ENCODE measurements at places on chromosomes 3 and 15.

GRCh38 chr3:136891934-136892855 is 30.2 kb downstream of the NCK1 start:
- DNase-seq: no peak

DNA sequence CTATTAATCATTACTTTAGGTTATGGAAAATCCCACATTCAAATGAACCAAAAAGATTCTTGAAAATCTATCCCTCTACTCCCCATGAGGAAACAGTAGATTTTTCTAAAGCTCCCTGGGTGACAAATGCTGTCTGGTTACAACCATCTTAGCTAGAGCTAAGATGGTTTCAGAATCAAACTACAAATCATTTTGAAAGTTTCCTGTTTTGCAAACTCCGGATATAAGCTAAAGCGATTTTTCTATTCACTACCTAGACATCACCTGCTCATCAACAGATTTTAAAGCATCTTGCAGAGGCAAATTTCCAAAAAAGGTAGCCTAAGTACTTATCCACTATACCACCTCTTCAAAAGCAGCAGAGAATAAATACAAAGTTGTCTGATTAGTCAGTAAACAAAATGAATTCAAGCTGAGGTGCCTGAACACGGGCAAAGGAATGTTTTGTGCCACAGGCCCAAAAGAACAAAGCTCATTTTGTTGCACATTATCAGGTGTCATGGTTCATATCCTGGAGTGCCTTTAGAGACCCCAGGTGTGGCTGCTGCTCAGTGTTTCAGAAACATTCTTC is 204.9 kb downstream of the TNIK start:
- no peak for DNase-seq

DNA sequence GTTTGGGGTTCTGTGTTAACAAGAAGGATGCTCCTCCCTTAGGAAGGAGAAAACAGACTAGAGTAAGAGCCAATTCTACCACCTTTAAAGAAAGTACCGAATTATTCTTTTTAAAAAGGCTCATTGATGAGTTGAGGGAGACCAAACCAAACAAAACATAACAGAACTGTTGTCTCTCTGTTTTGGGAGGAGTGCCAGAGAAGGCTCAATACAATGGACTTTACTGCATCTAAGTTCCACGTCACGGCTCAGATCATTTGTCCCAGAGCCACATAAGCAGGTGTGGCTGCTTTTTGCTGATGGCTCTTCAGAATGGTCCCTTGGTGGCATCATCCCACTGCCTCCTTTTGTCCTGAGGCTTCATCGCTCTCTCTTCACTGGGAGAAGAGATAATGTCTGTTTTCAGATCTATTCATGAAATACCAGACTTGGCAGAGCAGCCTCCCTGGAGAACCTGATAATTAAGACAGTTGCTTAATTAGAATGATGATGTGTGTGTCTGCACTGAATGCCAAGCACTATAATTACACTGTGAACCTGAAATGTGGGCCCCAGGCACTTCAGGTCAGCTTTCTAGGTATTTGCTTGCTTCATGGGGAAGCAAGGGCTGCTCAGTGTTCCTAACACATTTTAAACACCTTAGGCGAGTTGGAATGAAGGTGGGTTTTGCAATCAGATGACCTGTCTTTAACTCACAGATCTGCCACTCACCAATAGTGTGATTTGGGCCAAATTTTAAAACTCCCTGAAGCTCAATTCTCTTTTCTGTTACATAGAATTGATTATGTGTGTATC is 335.2 kb upstream of the MCTP2 start:
- no peak for DNase-seq

GRCh38 chr3:129425213-129425612 is 3.2 kb downstream of the EFCAB12 start:
- DNase-seq: no peak

DNA sequence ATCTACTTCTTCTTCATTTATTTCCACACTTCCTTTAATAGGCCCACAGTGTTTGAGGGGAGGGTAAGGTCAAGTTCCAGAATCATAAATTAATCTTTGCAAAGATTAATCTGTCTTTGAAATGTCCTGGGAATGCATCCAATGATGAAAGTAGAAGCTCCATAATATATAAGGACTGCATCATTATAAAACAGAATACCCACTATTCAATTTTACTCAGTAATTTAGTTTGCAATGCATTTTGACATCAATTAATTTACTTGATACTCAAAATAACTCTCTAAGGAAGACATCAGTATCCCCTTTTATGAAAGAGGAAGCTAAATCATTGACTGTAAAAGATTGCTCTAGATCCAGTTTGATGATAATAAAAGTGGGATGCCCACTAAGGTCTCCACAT is 777.2 kb downstream of the GRM7 start:
- no peak for DNase-seq

DNA sequence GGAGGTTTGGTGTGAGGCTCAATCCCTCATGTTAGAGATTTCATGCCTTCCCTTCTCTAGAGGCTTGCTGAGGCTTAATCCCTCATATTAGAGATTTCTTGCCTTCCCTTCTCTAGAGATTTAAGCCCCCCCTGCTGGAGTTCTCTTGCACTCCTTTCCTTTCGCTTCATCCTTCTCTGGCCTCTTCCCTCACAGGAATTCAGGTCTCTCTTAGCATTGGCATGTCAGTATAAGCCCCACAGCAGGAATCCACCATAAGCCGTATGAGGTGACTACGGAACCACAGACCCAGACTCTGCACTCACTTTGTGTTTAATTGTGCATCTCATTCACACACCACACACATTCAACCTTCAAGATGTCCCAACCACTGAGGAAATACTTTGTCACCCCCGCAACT is 338.6 kb upstream of the POU1F1 start:
- no peak for DNase-seq

GRCh38 chr3:196756732-196757131 is 17.1 kb downstream of the PAK2 start:
- no peak for DNase-seq

DNA sequence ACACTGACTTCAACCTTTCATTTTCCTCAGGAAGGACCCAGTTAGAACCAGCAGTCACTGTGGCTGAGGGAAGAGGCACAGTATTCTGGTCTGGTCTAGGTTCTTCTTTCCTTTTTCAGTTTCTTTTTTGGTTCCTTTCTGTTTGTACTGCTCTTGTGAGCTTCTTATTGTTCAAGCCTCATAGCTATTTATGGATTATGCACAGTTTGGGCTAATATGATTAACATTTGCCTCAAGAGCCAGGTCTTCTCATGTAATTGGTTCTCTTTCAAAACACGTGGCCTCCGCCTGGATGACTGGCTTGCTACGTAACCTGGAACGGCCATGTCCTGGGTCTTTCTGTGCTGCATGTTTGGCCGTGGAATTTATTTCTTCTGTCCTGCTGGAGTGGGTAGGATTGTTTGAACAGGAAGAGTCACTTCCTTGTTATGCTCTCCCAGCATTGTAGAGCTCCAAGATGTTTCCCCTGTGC is 43.3 kb downstream of the RBMS3 start:
- peak; percentile 46 for DNase-seq

DNA sequence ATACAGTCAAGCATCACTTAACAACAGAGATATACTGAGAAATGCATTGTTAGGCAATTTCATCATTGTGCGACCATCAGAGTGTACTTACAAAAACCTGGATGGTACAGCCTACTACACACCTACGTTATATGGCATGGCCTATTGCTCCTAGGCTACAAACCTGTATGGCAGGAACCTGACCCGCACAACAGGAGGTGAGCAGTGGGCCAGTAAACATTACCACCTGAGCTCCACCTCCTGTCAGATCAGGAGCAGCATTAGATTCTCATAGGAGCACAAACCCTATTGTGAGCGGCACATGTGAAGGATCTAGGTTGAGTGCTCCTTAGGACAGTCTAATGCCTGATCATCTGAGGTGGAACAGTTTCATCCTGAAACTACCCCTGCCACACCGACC is 89.7 kb downstream of the SCAPER start:
- no peak for DNase-seq

DNA sequence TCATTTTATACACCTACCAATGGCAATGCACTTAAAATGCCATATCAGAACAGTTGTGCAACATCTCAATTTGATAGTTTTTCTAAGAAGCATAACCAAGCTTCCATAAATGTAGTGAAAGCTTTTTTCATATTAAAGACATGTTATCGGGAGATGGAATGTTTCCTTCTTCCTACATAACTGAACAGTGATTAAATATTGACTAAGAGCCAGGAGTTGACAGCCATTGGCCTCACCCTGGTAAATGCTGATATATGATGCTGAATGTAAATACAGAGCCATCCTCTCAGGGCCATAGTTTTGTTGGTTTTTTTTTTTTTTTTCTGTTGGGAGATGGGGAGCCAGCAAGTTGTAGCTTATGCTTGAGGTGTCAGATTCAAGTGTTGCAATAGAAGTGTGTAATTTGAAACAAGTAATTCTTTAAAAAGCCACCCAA is 203.3 kb upstream of the IL12A start:
- peak; percentile 81 for DNase-seq

DNA sequence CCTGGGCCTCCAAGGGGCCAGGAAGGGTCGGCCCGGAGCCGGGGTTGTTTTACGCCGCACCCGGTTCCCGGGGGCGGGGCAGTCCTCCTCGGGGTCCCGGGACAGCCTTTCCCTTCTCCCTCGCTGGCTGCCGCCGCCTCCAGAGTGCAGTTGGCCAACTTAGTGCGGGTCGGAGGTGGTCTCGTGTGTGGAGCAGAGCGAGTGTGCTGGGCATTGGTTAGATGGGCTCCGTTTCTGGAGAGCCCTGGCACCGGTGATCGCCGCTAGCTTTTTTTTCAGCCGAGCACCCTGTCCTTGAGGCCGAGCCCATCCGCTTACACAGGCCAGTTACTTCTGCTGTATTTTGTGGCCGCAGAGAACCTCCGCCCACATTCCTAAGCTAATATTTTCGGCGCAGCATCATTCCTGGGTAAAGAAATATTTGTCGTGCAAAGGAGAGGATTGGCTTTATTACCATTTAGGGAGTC is 585 bp downstream of the KIF23 start:
- DNase-seq: peak; percentile 97

DNA sequence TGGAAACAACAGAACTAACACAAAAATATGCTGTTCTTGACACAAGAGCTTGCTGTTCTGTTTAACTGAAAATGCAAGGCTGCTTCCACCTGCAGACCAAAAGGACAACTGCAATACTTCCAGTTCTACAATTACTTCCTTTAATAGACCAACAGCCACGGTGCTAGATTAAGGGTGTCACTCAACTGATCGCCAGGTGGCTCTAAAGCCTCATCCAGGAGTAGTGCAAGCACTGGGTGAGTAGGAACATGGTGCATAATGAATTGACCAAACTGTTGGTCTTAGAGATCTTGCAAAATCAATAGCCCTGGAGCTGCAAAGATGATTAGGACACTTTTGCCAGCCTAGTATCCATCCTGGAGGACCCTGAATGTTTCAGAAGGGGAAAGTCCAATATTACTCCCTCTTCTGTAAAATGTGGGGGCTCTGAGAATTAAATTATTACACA is 3.6 kb upstream of the CLDN16 start:
- DNase-seq: peak; percentile 45

GRCh38 chr3:127791221-127791913 is 30.9 kb downstream of the MGLL start:
- peak; percentile 84 for DNase-seq

GRCh38 chr15:93881310-93881709 is 350.1 kb upstream of the MCTP2 start:
- DNase-seq: no peak

DNA sequence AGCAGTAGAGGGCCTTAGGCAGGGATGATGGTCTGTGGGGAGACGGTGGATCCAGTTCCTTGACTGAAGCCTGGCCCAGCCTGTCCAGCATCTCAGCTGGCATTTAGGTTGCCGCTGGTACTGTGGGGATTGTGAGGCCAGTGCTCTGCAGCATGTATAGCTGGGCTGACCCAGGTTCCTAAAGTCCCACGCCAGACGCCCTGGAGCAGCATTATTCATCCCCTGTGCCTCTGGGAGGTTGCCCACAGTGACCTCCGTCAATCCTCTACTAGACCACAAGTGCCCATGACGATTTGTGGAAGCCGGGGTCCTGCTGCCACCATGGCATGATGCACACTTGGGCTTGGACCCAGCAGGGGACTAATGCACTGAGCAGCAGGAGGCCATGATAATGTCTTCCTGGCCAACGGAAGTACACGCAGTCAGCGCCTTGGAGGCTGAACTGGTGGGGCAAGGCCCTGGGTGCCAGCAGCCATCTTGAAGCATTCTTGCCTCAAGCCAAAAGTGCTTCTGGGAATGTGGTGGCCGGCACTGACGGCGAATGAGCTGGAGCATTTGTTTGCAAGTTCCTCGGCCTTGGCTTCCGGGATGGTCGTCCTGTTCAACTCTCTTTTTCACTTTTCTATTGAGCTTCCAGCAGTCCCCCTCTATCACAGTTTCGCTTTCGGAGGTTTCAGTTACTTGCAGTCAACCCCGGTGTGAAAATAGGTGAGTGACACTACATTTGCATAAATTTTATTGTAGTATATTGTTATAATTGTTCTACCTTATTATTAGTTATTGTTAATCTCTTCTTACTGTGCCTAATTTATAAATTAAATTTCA is 949.4 kb downstream of the ROBO1 start:
- no peak for DNase-seq

DNA sequence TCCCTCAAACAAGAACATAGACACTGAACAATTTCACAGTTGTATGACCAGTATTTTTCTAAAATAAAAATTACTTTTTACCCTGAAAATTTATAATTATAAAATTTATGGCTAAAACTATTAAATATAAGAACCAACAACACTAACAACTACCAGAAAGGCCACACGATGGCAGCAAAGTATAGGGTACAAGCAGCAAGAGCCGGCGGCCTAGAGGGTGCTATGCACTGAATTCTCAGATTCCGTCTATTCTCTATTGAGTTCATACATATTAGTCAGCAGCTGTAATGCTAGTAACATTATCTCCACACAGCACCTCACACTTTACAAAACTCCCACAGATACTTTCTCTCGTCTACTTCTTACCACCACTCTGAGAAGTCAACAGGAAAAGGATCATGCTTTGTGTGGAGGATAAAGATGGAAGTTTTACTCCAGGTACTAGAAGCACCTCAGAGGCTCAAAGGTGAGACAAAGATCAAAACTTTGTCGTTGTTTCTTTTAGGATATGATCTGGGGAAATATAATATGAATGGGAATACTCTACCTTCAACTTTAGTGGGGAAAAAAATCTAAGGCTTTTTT is 160.5 kb downstream of the FGF12 start:
- peak; percentile 75 for DNase-seq

DNA sequence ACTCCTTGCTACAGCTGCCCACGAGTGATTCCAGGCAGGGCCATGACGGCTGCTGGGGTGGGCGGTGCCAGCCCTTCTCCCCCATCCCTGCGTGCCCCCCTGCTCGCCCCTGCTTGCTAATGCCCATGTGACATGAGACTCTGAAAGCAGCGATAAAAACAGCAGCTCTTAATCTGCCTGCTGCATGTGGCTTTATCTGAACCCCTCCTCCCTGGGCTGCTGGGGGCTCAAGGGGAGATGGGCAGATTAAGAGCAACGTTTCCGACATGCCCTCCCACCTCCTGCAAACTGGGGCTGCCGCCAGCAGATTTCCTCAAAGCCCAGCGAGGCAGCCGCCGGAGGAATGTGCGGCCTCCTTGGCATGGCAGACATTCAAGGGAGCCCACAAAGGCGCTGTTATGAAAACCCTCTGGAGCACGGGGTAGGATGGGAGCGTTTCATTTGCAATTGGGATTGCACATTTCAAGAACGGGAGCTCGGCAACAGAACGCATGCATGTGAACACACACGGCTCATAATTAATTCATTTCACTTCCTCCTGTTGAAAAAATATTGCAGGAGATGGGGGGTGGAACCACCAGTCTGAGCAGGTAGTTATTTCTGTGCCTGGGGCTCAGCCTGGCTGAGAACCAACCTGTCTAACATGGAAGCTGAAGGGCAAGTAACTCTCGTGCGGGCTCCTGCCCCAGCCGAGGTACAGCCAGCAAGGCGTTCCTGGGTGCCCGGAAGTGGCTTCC is 504.2 kb upstream of the PROK2 start:
- peak; percentile 90 for DNase-seq

GRCh38 chr15:73362900-73363299 is 5.9 kb downstream of the HCN4 start:
- DNase-seq: no peak
